ENCODE measurements at places on chromosomes 12 and 14.

GRCh38 chr14:23000860-23001259 lies 9.1 kb downstream of the C14orf93 start:
- no peak for DNase-seq

DNA sequence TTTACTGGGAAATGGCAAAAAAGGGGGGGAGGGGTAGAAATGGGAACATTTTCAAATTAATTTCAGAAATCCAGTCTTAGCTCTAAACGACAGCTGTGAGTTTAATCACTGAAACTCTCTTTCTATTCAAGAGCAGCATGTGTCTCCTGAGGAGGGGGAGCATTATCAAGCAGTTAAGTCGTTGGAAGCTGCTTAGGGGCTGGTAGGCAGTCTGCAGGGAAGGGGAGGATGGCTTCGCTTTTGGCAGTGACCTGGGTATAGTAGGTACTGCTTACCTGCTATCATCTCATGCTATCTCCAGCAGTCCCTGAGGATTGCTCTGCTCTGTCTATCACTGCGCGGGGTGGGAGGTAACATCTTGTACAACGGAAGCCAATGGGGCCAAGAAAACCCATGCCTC lies 567.4 kb downstream of the NRXN3 start:
- no peak for DNase-seq

GRCh38 chr12:53751336-53752191 lies at the start of gene CISTR:
Gene CISTR, minus strand, starts transcription at chr12:53751979.
- DNase-seq, result peak; percentile 51

- DNase-seq, result no peak
These were observed 152.9 kb downstream of the SLC41A2 start for GRCh38 chr12:104805186-104805585.

GRCh38 chr14:104600141-104600643 lies 4.4 kb downstream of the TMEM179 start:
- DNase-seq, result peak; percentile 15

GRCh38 chr12:102874819-102875218 lies 42.2 kb downstream of the PAH start:
- no peak for DNase-seq

GRCh38 chr12:14896521-14897169 lies 11.0 kb upstream of the MGP start:
- no peak for DNase-seq

DNA sequence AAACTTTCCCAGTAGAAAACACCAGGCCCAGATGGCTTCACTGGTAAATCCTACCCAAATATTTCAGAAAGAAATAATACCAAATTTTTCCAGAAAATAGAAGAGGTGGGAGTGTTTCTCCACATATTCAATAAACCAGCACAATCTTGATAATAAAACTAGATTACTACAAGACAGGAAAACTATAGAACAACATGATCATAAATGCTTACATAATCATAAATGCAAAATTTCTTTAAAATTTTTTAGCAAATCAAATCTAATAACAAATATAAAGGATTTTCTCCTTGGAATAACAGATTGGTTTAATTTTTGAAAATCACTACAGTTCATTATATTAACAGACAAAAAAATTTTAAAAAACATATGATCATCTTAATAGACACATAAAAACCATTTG lies 294.5 kb downstream of the BCL11B start:
- DNase-seq, result no peak

DNA sequence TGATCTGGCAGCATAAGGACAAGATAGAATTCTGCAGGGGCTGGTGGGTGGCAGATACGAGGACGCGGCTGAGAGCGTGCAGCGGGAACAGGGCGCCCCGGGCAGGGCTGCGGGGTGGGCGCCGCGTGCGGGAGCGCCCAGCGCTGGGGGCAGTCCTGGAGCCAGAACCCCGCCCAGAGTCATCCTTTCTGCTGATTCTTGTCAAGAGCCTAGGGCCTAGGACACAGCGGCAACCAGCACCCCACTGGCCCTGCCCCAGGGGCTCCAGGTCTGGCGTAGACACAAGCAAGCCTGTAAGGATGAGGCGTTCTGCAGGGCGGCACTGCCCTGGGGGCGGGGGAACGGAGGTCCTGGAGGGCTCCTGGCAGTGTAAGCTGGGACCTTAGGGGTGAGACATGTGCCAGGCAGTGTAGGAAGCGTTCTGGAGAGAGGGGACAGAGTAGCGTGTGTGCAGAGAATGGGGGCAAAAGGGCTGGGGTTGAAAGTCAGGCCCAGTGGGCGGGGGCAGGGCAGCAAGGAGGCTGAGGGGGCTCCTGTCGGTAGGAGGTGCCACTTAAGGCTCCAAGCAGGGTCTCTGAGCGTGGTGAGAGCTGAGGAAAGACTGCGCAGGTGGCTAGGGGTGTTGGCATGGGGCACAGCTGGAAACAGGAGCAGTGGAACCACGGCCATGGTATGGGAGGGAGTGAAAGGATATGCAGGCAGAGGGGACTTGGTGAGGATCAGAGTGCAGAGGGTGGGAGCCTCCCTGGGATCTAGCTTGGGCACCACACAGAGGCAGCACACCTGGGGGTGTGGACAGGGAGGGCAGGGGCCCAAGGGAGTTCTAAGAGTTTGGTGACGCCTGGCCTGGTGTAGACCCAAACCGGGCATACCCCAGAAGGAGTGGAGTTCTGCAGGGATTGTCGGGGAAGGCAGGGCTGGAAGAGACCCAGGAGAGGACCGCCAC lies 845 bp upstream of the AHNAK2 start:
- no peak for DNase-seq

DNA sequence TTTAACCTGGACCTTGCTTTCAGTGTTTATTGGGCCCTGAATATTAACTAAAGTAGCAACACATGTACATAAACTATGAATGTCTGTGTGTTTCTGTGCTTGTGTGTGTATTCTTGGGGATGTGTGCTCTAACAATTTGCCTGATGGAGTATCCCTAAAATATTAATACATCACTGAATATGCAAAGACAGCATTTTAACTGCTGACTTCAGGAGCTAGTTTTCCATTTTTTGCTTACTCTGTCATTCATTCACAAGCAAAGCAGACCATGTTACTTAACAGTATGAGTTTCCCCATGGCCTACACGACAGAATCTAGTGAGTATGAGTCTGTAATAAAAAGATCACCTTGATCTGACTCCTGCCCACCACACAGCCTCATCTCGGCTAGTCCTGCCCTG lies 402.8 kb downstream of the BCAT1 start:
- DNase-seq, result no peak

DNA sequence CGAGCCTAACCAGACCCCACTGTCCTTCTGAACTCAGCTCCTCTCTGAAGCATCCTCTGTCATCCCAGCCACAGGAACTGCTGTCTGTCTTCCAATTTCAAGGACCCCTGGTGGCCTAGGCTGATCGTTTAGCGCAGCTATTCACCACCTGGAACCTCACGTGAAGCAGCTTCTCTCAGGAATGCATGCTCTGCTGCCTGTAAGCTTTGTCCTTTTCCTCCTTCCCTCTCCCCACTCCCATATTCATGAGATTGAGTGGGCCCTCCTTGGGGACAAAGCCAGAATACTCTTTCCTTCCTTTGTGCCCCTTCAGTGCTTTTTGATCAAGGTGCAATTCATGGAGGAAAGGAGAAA lies 17.2 kb downstream of the DPF3 start:
- no peak for DNase-seq

- DNase-seq, result no peak
These were observed 6.4 kb downstream of the EDDM3A start for GRCh38 chr14:20751963-20752562.

- DNase-seq, result no peak
These were observed 5.4 kb upstream of the IPO8 start for GRCh38 chr12:30701056-30701455.

- no peak for DNase-seq
These were observed 208.7 kb downstream of the KITLG start for GRCh38 chr12:88371416-88372183.

GRCh38 chr12:78641837-78642423 lies 222.6 kb upstream of the SYT1 start:
- DNase-seq, result no peak

DNA sequence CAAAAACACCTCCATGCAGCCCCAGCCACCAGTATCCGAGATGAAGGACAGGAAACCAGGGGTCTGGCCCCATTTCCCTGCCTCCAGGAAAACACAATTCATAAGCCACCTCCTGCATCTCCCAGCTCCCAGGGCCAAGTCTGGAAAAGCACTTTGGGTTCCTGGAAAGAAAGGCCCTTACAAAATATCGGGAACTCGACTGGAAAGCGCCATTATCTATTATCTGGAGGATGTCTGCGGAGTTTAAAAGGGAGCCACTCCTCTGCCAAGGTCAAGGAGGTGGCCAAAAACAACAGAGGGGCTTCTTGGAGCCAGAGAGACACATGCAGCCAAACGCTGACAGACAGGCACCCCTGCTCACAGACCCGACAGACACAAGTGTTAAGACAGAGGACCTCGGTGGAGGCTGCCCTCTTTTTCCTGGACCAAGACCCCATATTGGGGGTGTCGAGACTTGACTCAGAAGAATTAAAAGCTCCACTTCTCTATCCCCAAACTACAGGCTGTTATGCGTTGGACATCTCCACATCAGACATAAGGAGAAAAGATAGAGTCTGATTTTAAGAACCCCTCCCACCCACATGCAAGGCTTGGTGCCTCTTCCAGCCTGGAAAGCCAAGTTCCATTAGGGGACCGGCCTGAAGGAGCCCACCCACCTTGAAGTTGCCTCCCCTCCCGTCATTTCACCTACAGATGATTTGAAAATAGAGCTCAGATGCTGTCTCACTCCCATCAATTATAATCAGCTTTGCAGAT lies 9.6 kb downstream of the ACTN1 start:
- DNase-seq, result no peak

DNA sequence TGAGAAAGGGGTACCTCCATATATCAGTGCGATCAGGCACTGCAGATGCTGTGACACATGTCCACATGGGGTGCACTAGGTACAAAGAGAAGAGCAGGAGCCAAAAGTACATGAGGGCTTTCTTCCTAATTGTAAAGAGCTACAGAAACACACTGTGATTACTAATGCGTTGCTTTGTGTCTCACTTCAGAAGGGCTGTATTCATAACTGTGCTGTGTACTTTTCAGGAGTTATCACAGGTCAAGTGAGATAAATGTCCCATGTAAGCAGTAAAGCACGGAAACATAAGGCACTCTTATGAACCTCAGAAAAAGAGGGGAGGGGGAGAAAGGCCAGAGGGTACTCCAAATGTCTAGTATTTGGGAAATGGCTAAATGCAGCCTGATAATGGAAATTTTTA lies 10.6 kb downstream of the SPRING1 start:
- DNase-seq, result no peak

All from GM12891 (cell line).